ENCODE measurements at places on chromosomes 4 and X.

GRCh38 chr4:13208558-13209193 is 275.5 kb downstream of the RAB28 start:
- no peak for DNase-seq

GRCh38 chr4:89700766-89701423 is 136.1 kb downstream of the SNCA start:
- no peak for DNase-seq

DNA sequence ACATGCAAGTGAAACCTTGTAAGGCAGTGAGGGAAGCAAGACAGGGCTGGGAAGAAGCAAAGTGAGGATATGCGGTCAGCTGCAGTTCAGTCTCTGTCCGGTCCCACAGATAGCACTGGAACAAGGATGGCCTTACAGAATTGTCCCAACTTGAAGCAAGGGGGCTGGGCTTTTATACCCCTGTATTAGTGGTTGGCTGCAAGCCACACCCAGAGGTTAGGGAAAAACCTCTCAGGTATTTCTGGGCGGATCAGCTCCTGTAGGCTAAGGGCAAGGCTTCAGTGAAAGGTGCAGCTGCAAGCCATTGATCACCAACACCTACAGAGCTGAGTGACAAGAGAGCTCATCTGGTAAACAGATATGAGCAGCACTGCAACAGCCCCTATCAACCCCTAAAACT is 89.0 kb downstream of the KDR start:
- no peak for DNase-seq

GRCh38 chr4:94278781-94279180 is 63.9 kb downstream of the HPGDS start:
- no peak for DNase-seq
